GM12891 (cell line): ENCODE measurements at places on chromosomes 1 and 21.
A peak's percentile ranks its signal among the peaks of the same experiment; 100 is the strongest.

- no peak for DNase-seq
Measured at GRCh38 chr1:230012741-230013140, 54.3 kb upstream of the GALNT2 start.

- DNase-seq: no peak
Measured at GRCh38 chr1:91036894-91037829, 15.3 kb upstream of the ZNF644 start.

DNA sequence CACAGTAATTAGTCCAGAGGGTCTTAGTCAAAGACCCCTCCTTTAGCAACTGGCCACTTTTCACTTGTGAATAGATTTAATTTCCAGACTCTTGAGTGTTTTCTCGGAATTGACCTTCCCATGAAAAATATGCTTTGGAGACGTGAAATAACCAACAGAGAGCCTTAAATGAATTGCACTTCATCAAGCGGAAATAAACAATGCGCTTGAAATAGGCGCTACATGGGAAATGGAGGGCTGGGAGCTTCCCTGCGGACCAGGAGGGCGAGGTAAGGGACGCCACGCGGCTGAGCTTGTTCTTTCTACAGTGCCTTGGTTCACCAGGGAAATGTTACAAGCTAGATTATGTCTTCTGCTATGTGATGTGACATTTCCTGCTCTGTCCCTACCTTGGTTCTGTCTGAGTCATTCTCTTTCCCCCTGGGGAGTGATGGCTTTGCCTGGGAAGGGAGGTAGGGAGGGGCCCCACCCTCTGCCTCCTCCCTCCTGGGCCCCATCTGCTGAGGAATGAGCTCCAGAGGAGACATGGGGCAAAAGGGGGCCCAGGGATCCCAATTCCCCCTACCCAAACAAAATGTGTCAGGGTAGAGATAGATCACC lies 619.3 kb downstream of the PTPRU start:
- DNase-seq: no peak

DNA sequence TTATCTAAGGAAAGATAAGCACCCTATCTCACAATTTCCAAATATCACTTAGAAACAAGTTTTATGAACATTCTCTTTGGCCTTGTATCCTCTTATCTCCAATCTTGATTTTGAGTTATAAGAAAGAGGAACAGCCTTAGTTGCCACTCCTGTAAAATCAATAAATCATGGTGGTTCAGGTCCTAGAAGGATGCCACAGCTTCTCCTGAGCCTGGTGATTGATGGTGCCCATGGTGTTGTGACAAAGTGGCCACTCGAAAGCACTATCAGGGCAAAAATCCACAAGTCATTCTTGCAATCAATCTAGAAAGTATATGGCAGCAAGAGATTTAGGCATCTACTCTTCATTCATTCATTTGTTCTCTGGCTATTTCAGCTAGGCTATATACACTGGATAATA lies 27.8 kb downstream of the GBP6 start:
- DNase-seq: no peak

DNA sequence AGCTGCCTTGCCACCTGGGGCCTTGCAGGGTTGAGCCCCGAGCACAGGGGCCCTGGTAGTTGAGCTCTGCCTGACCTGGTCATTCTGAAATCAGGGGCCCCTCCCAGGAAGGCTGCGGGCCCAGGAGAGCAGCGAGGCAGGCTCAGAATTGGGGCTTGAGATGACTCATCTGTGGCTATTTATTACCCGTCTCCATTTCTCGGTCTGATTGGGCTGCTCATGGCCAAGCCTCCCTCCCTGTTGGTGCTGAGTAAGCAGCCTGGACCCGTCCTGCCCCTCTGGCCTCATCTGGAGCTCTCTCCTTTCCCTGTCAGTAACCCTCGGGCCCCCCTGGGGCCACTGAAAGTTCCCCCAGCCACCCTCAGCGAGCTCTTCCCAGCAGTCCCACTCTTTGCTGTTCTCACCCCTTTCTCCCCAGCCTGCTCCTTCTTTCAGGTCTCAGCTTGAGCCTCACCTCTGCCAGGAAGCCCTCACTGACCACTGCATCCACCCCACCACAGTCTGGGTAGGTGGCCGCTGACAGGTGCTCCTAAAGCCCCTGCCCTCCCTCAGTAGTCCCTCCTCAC lies 11.0 kb upstream of the TNFRSF8 start:
- peak; percentile 70 for DNase-seq

DNA sequence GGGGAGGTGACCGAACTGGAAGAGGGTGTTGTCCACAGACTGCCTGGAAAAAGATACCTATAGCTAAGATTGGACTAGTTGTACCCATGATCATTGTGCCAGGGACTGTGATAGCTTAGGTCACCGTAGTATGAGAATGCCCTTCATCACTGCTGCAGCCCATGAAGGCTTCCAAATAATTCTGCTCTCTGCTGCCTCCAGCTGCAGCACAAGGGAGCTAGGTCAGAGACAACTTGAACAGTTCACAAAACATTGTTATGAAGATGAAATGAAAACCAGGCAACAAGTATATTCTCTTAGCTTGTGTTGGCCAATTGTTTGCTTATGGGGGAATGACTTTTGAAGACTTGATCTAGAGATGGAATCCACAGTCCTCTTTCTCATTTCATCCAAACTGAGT lies 246.7 kb downstream of the MRPL39 start:
- DNase-seq: no peak

DNA sequence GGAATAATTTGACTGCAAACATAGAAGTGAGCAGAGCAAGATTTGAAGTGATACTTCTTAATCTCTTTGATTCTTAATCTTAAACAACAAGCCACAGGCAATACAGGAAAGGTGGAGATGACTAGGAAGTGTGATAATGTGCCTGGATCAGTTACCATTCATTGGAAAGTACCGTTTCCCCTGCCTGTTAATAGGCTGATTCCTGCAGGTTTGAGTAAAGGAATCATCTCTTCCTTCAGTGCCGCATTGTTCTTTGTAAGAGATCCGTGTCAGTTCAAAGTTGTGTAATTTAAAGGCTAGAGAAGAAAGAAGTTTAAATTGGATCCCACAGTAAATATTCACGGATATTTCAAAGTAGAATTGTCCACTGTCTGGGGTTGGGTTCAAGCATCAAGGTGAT lies 43.5 kb upstream of the BCL10 start:
- no peak for DNase-seq

GRCh38 chr1:185534801-185535200 lies 199.4 kb upstream of the HMCN1 start:
- DNase-seq: no peak

DNA sequence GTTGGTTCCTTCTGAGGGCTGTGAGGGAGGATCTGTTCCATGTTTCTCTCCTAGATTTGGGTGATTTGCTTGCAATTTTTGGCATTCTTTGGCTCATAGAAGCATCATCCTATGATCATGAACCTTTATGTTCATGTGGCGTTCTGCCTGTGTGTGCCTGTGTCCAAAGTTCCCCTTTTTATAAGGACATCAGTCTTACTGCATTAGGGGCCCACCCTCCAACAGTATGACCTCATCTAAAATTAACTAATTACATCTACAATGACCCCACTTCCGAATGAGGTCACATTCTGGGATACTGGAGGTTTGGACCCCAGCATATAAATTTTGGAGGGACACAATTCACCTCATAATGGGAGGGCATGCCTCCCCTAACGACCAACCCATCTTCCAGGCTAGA lies 12.8 kb upstream of the CAMK1G start:
- DNase-seq: no peak

GRCh38 chr1:44328671-44329416 lies 26.2 kb downstream of the ERI3 start:
- no peak for DNase-seq

DNA sequence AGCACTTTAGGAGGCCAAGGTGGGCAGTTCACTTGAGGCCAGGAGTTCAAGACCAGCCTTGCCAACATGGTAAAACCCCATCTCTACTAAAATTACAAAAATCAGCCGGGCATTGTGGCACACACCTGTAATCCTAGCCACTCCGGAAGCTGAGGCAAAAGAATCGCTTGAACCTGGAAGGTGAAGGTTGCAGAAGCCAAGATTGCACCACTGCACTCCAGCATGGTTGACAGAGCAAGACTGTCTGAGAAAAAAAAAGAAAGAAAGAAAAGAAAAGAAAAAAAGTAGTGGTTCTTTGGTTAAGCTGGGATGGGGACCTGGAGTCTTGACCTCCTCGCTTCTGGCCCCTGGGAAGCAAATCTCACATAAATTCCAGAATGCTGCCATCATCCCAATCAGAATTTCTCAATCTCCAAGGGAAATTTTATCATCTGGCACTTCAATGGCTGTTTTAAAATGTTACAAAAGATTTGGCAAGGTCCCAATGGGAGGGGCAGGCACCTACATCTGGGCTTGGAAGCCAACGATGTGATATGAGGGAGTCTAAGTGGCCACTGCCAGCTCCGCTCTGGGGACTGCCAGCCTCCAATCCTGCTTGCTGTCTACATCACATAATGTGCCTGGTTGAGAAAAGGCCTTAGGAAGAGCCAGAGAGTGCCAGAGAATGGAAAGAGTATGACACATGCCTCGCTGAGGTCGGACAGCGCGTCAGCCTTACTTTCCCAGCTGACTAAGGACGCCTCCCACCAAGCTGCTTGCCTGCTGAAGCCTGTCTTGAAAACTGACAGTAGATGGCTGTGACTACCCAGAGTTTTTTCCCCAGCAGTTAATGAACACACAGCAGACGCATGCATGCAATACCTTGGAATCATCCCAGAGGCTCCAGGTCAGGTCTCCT lies 42.1 kb upstream of the SRP9 start:
- DNase-seq: no peak

GRCh38 chr1:6001992-6002576 lies 9.9 kb upstream of the NPHP4 start:
- DNase-seq: no peak

DNA sequence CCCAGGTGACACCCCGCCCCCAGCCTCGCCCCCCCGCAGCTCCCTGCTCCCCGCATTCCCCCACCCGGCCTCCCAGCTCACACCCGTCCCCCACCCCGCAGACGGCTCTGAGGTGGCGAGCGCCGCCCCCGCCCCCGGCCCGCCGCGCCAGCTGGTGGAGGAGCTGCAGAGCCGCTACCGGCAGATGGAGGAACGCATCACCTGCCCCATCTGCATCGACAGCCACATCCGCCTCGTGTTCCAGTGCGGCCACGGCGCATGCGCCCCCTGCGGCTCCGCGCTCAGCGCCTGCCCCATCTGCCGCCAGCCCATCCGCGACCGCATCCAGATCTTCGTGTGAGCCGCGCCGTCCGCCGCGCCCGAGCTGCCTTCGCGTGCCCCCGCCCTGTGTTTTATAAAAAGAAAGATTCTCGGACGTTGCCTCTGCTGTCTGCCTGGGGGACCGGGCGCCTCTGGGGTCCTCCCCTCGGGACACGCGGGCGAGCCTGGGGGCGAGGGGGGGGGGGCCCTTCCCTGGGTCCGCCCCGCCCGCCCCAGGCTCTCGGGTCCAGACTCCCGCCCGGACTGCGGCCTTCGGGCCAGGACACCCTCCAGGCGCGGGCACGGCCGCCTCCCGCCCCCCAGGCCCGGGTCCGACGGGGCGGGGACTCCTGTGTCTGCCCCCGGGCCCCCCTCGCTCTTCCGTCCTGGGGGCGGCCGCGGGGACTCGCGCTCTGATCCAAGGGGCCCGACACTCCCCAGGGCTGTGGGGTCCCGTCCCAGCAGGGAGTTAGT lies 1.6 kb upstream of the MMP23B start:
- DNase-seq: peak; percentile 100

GRCh38 chr1:91757763-91758460 lies 128.0 kb downstream of the TGFBR3 start:
- DNase-seq: no peak

GRCh38 chr21:21163904-21164303 lies 165.7 kb downstream of the NCAM2 start:
- DNase-seq: peak; percentile 5

GRCh38 chr1:2589431-2590232 lies 3.1 kb downstream of the PRXL2B start:
- DNase-seq: no peak

GRCh38 chr1:147717051-147717705 lies 43.2 kb downstream of the GJA5 start:
- no peak for DNase-seq

- DNase-seq: peak; percentile 30
Measured at GRCh38 chr1:157403203-157403602, 149.1 kb downstream of the FCRL5 start.

DNA sequence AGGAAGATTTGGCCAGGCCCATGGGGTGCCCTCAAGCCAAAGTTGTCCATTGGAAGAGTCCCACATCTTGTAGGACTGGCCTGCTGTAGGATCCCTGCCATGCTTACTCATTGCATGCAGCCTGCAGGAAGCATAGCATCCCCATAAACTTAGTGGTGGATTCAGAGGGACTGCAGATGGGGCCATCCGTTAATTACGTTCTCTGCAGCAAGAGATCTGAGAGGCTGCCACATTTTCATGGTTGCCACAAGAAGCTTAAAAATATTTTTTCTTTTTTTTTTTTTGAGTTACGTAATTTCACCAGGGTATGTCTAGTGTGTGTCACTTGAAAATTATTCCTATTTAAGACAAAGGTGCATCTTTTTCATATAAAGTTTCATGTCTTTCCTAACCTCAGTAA lies 329.7 kb upstream of the USP24 start:
- no peak for DNase-seq

GRCh38 chr1:172642970-172643369 lies 15.9 kb upstream of the FASLG start:
- no peak for DNase-seq

- DNase-seq: no peak
Measured at GRCh38 chr1:8427986-8428385, 110.1 kb downstream of the SLC45A1 start.

GRCh38 chr1:100719490-100719889 lies at the start of gene VCAM1:
TSS of gene VCAM1 (plus strand) at chr1:100719742. CDS start at chr1:100719861, 119 bp downstream.
- DNase-seq: no peak

DNA sequence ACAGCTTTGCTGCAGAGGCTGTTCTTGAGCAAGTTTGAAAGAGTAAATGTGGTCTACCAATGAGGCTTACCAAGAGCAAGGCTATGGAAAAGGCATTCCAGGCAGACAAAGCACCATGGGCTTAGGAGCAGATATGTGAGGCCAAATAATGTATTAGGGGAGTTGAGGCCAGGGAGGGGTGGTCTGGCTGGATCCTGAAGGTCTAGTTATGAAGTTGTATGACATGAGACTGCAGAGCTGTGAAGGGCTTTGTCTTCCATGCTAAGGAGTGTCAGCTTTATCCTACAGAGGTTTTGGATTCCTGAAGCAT lies 51.8 kb upstream of the TSPAN2 start:
- DNase-seq: no peak

DNA sequence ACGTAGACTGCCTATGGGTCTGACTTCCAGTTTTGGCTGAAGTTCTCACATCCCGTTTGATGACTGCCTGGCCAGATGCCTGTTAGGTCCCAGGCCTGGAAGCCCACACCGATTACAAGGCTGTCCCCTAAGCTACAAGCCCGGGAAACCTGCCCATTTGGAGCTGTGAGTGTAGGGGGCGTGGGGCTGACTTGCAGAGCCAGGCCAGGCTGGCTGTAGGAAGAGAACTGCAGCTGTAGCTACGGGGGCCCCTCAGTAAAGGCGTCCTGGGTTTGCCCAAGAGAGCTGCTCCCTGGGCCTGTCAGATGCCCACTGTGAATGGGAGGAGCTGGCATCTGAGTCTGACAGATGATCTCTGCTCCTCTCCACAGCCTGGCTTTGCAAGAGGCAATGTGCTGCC lies 199.7 kb downstream of the CAMTA1 start:
- DNase-seq: no peak
